Activated T-helper 1 cell treated with anti-CD3 and anti-CD28 coated beads, Interleukin-2, amount 50 U/mL, for 16 hours (primary cell): ENCODE measurements at places on chromosomes 2 and 18.

GRCh38 chr2:162890690-162891311, 52.2 kb upstream of the KCNH7 start:
- DNase-seq, result no peak

DNA sequence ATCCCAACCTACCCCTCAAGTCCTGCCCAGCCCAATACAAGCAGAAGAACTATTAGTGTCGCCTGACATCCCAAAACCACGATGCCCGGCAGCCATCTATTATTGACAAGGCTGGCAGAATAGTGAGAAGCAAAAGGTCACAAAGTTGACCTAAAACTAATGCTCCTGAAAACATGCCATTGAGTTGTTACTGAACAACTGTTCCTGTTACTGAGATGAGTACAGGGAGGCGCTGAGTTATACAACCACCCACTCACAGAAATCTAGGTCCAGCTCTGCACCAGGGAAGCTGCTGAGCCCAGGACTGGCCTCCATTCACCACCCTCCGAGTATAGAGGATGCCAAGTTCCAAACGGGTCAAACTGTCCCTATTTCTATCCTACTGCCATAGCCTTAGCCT, 180.0 kb upstream of the ACAA2 start:
- DNase-seq, result no peak

DNA sequence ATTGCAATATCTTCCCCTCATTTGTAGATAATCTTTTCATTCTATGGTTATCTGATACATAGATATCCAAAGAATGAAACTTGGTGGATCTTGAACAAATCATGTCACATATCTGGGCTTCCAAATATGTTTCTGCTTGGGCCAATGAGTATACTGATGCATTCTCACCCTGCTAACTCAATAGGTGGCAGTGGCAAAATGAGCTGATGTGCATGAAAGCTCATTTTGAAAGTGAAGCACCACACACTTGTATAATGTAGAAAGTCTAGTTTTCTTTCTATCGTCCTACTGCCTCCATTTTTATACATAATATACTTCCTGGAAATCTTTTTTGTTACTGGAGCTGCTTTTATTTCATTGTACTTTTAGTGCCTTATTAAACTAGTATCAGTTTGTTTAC, 208.2 kb downstream of the PRKCE start:
- no peak for DNase-seq

GRCh38 chr2:101770726-101771125, 73.2 kb downstream of the MAP4K4 start:
- DNase-seq, result no peak

DNA sequence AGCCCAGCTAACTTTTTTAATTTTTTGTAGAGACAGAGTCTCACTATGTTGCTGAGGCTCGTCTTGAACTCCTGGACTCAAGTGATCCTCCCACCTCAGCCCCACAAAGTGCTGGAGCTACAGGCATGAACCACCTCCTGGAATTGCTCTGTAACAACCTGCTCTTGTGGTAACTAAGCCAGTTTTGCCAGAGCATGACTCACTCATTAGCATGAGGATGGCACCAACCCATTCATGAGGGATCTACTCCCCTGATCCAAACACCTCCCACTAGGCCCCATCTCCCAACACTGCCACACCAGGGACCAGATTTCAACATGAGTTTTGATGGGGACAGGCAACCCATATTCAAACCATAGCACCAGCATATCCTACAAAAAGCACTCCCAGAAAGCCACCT, 348.9 kb upstream of the RAB12 start:
- no peak for DNase-seq

DNA sequence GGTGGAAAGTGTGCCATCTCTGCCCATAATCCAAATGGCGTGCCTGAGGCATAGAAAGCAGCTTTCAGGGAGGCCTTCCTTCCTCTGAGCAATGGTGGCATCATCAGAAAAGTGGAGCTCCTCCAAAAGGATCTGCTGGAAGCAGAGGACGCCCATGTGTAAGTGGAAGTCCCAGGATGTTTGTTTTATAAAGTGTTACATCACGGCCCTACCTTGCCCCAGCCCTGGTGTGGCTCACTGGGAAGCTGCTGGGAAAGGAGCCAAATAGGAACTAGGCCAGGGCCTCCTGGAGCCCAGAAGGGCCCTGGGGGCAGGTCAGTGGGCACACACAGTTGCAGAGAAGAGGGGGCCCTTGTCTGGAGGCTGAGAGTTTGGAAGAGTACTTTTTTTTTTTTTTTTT, 4.2 kb upstream of the ODC1 start:
- DNase-seq, result no peak

- DNase-seq, result no peak
Measured at GRCh38 chr2:135744760-135745314, 3.2 kb downstream of the UBXN4 start.

- no peak for DNase-seq
Measured at GRCh38 chr18:44679914-44680272, 795 bp upstream of the SETBP1 start.

DNA sequence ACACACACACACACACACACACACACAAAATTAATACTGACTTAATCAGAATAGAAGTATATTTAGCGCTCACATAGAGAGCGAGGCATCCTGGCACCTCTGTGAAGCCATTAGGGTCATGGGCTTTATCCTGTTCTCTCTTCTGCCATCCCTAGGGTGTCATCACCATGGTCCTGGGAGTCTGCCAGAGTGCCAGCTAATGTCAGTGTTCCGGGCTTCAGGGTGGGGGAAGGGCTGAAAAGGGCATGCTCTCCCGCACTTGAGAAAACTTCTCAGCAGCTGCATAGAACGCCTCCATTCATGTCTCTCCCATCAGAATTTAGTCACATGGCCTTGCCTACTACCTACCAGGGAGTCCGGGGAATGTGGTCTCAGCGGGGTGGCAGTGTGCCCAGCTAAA, 19.7 kb upstream of the DYNC2LI1 start:
- no peak for DNase-seq

DNA sequence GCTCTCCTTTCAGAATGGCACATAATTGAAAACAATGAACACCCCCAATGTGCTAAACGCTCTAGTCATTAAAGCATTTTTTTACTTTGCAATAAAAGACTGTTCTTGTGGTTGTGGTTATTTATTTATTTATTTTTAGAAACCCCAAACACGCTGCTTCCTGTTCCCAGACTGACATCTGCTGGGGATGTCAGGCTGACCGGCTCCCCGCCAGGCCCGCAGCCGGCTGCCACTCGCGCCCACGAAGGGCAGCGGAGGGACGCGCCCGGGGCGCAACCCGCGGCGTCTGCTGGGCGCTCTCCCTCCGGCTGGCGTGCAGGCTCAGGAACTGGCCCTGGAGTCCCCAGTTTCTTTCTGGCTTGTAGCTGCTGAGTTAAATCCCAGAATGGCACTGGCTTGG, 83.1 kb upstream of the SP3 start:
- DNase-seq, result no peak

- DNase-seq, result no peak
Measured at GRCh38 chr2:237405006-237405559, 8.9 kb downstream of the COL6A3 start.
